ENCODE measurements at places on chromosomes 13 and 19.

GRCh38 chr13:64819081-64819480, 2411.1 kb downstream of the PCDH9 start:
- DNase-seq: no peak

DNA sequence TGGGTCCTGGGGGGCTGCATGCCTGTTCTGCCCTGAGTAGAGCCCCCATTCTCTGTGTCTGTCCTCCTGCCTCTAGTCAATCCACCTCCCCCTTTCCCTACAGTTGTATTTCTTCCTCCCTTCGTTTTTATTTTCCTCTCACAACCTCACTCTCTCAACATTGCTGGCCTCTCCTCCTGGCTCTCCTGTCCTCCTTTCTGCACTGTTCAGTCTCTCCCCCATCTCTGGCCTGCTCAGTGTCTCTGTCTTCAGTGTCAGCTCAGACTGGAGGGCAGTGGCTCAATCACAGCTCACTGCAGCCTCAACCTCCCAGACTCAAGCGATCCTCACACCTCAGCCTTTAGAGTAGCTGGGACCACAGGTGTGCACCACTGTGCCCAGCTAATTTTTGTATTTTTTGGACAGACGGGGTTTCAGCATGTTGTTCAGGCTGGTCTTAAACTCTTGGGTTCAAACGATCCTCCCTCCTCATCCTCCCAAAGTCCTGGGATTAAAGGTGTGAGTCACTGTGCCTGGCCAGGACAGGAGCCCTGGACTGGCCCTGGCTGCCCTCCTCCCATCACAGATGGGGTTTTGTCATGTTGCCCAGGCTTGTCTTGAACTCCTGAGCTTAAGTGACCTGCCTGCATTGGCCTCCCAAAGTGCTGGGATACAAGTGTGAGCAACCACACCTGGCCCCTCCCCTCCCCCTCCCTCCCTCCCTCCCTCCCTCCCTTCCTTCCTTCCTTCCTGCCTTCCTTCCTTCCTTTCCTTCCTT, 32.0 kb upstream of the IGFL1 start:
- no peak for DNase-seq

- DNase-seq: no peak
Observed at GRCh38 chr19:38061294-38061693, 154.3 kb downstream of the SIPA1L3 start.

- no peak for DNase-seq
Observed at GRCh38 chr13:28753208-28753892, 34.6 kb upstream of the SLC46A3 start.

DNA sequence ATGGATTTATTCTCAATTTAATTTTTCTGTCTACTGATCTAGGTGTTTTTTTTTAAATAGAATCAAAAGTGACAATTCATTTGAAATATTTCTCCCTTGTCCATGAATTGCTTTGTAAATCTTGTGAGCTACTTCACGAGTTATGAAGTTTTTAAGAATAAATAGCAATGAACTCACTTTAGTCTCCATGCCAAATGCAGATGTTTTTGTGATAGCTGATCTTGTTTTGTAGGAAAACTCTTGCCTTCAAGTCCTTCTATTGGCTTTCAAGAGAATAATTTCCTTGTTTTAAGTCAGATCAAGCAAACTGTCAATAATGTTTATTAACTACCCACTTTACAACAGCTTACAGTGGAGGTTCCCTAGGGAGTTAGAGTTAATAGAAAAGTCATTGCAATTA, 99.8 kb downstream of the ITGBL1 start:
- no peak for DNase-seq

DNA sequence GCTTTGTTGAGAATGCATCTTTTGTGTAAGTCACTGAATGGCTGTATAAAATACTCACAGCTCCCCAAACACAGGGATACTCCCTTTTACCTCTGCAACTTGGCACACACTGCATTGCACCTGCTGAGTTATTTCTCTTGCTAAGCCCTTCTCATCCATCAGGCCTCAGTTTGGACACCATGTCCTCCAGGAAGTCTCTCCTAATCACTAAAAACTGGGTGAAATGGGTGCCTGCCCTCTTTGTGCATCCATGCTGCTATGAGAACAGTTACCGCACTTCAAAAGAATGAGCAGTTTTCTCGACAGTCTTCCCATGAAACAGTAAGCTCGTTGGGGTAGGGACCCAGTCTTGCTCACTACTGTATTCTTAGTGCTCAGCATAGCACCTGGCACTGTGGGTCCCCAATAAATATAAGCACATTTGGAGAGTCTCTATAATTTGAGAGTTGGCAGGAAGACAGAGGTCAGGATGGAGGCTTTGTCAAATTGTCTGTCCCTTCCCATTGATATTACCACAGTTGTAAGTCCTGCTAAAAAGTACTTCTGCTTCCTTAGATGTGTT, 4.6 kb upstream of the SLC25A30 start:
- DNase-seq: no peak

GRCh38 chr19:40141551-40141950, 49.7 kb upstream of the MAP3K10 start:
- no peak for DNase-seq

- DNase-seq: no peak
Observed at GRCh38 chr13:97249093-97249795, 27.1 kb downstream of the MBNL2 start.

GRCh38 chr13:85597790-85598500, 201.3 kb downstream of the SLITRK6 start:
- DNase-seq: no peak

DNA sequence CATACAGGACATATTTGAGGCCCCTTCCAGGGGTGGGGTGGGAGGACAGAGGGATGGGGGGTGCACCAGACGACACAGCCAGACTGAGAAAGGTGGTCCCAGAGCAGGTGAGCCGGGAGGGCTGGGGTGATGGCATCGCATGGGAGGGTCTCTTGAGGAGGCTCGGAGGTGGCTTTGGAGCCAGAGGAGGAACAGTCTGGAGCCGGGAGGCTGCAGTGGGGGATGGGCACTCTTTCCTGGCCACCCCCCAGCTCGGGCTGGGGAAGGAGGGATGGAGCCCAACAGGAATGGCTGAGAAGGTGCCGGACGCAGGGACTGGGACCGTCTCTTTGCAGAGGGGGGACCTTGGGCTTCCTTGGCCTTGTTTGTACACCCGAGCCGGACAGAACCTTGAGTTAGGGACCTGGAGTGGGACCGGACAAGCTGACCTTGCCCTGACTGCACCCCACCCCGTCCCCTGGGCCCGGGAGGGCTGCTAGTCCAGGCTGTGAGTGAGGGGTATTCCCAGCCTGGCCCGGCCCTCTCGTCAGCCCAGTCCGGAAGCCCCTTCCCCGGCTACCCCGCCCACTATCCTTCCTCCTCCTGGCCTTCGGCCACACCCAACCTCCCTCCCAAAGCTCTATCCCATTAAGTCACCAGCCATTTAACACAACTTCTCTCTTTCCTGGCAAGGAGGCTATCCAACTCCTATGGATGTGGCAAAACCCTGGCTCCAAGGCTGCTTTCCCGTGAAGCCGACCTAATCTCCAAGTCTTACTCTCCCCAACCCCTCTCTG, 816 bp upstream of the TBXA2R start:
- DNase-seq: no peak

- no peak for DNase-seq
Observed at GRCh38 chr13:19596086-19596485, 34.8 kb upstream of the TPTE2 start.

- DNase-seq: no peak
Observed at GRCh38 chr19:39342647-39343305, 555 bp downstream of the SAMD4B start.

GRCh38 chr13:64810750-64811149, 2419.4 kb downstream of the PCDH9 start:
- no peak for DNase-seq

DNA sequence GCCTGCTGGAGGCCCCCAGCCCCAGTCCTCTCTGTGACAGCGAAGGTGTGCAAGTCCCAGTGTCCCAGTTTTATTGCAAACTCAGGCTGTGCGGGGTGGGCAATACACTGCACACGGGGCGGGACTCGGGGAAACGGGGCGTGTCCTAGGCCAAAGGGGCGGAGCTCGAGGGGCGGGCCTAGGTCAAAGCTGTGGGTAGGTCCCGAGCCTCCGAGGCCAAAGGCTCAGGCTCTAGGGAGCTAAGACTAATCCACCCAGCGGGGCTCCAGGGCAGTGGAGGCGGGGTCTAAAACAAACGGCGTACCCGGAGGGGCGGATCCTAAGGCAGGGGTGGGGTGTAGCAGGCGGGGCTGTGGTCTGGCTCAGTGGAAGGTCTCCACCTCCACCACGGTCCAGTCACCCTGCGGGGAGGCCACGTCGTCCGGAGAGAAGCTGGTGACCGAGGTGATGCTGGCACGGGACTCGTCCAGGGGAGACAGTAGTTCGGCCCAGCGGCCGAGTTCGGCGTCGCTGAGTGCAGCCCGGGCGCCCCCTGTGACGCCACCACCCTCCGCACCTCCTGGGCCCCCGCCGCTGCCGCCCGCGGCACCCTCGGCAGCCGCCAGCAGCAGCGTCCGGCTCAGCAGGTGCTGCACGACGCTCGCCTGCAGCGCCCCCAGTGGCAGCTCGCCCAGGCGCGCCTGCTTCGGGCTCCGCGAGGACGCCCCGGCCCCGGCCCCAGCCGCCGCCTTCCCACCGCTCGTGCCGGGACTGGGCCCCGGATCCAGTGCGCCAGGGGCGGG, 5.3 kb downstream of the PRR36 start:
- DNase-seq: peak; percentile 83

- no peak for DNase-seq
Observed at GRCh38 chr13:99260216-99260615, 2.0 kb upstream of the GPR18 start.

DNA sequence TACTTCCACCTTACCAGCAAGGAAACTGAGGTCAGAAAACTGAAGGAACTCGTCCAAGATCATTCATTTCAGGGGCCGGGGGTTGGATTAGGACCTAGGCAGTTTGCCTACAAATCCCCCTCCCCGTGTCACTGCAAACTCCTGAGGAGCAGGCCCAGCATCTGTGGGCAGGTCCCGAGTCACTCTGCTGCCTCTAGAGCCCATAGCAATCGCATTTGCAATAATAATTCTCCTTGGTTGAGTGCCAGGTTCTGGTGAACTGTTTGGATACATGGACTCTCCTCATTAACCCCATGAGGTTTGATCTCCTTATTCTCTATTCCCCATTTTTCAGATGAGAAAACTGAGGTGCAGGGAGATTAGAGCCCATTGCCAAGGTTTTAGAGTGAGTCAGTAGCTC, 903 bp downstream of the PIN1 start:
- no peak for DNase-seq

DNA sequence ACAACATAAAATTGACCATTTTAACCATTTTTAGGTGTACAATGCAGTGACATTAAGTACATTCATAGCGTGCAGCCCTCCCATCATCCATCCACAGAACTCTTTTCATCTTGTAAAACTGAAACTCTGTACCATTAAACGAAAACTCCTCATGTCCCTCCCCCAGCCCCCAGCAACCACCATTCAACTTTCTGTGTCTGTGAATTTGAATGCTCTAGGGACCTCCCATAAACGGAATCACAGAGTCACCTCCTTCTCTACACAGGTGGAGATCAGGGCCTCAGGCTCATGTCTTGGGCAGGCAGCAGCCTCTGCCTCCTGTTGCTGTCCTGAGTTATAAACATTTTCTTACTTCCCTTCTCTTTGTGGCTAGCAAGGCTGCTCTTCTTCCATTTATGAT, 7.3 kb upstream of the CCNE1 start:
- no peak for DNase-seq

GRCh38 chr13:91313103-91313502, 34.4 kb upstream of the MIR17HG start:
- DNase-seq: peak; percentile 43

- DNase-seq: no peak
Observed at GRCh38 chr13:79227418-79227817, 178.6 kb downstream of the RBM26 start.

DNA sequence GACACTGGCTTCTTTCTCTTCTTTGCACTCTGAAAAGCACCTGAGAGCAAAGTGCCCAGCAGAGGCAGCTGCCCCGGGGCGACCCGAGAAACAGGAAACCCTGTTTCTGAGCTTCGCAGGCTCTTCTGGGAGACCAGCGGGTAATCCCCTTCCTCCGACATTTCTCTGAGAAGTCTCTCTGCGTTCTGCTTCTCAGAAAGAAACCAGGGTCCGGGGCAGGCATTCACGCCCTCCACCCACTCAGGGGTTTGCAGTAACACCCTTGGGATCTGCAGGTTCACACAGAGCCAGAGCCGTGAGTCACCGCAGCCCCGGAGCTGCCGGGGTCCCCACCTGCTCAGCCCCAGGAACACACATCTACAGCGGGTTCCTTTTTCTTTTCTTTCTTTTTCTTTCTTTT, 86.0 kb downstream of the GADD45B start:
- DNase-seq: no peak

- DNase-seq: no peak
Observed at GRCh38 chr13:49975826-49976225, 21.0 kb upstream of the TRIM13 start.

DNA sequence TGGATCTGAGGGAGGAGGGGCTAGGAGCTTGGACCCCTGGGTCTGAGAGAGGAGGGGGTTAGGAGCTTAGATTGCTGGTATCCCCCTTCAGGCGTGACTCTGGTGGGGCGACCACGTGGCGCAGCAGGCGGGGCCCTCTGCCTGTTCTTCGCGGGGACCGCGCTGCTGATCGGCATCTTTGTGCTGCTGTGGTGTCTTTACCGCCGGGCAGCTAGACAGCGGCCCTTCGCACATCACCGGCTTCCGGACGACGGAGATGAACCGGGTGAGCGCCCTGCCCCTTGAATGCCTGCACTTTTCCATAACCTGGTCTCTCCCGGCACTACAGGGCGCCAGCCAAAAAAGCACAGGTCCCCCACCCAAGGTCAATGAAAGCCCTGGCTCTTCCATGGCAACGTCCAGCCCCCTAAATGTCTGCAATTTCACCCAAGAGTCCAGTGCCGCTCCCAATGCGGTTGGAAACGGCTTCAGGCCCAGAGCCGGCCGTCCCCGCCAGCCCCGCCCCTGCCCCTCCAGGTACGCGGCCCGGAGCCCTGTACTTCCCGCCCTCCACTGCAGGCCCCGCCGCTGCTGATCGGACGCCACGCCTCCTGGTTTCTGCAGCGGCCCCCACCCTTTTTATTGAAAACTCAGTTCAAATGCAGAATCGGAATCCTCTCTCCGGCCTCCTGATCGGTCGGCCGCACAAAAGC, 2.8 kb downstream of the GFY start:
- no peak for DNase-seq

DNA sequence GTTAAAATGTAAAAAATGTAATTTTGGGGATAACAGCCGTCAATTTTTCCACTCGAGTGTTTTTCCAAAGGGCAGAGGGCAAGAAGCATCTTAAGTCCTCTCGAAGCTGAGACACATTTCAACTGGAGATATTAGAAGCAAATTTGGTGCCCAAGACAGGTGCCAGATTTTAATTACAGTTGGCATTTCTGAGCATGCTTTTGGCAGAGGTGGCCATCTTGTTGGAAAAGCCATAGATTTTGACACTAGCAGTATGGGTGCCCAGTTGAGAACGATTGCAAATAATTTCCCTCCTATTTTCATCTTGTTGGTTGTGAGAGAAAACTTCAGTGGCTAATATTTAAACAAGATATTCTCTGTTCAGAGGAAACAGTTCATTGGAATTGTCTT, 146.3 kb downstream of the TM9SF2 start:
- no peak for DNase-seq

- DNase-seq: no peak
Observed at GRCh38 chr13:42017264-42017663, 31.2 kb upstream of the DGKH start.

GRCh38 chr13:52906122-52906903, 57.9 kb upstream of the PCDH8 start:
- no peak for DNase-seq
